Neuronal stem cell (in vitro differentiated cells): ENCODE measurements at places on chromosomes 11 and 22.

GRCh38 chr11:102946237-102946636, 9.3 kb downstream of the MMP13 start:
- no peak overlapping the region for H3K27ac ChIP-seq
- no peaks in the 10 kb centered on the region for H3K36me3 ChIP-seq
- no peak overlapping the region for H3K4me3 ChIP-seq
- H3K27me3 ChIP-seq, result no peaks in the 10 kb centered on the region
- no peaks in the 10 kb centered on the region for H3K4me1 ChIP-seq
- no peak for DNase-seq

GRCh38 chr11:128692753-128693415, 988 bp upstream of the FLI1 start:
- peaks cover 98% of the 10 kb centered on the region for H3K27me3 ChIP-seq
- DNase-seq, result no peak
- H3K4me3 ChIP-seq, result peak overlapping the region; percentile 52
- no peaks in the 10 kb centered on the region for H3K36me3 ChIP-seq
- H3K27ac ChIP-seq, result no peak overlapping the region

GRCh38 chr11:13324709-13325108, 47.1 kb downstream of the BMAL1 start:
- H3K27ac ChIP-seq, result no peak overlapping the region
- H3K27me3 ChIP-seq, result no peaks in the 10 kb centered on the region
- no peaks in the 10 kb centered on the region for H3K36me3 ChIP-seq
- no peak for DNase-seq
- no peak overlapping the region for H3K4me3 ChIP-seq

DNA sequence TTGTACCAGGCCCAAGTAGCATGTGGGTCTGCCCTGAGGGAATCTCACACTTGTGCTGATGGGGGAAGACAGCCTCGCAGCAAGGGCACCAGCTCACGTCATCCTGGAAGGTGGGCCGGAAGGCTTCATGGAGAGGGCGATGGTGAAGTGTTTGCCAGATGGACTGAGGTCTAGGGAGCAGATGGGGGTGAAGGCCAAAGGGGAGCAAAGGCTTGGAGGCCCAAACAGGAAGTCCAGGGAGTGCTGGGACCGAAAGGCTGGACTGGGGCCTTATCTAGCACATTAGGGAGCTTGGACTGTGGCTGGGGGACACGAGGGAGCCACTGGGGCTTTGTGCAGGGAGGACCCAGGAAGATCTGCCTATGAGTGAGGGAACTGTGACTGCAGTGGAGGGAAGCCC, 1.2 kb upstream of the TNFRSF13C start:
- peaks cover 29% of the 10 kb centered on the region for H3K27me3 ChIP-seq
- DNase-seq, result no peak
- no peak overlapping the region for H3K27ac ChIP-seq
- peaks cover 2% of the 10 kb centered on the region for H3K36me3 ChIP-seq
- peaks cover 24% of the 10 kb centered on the region for H3K4me1 ChIP-seq

DNA sequence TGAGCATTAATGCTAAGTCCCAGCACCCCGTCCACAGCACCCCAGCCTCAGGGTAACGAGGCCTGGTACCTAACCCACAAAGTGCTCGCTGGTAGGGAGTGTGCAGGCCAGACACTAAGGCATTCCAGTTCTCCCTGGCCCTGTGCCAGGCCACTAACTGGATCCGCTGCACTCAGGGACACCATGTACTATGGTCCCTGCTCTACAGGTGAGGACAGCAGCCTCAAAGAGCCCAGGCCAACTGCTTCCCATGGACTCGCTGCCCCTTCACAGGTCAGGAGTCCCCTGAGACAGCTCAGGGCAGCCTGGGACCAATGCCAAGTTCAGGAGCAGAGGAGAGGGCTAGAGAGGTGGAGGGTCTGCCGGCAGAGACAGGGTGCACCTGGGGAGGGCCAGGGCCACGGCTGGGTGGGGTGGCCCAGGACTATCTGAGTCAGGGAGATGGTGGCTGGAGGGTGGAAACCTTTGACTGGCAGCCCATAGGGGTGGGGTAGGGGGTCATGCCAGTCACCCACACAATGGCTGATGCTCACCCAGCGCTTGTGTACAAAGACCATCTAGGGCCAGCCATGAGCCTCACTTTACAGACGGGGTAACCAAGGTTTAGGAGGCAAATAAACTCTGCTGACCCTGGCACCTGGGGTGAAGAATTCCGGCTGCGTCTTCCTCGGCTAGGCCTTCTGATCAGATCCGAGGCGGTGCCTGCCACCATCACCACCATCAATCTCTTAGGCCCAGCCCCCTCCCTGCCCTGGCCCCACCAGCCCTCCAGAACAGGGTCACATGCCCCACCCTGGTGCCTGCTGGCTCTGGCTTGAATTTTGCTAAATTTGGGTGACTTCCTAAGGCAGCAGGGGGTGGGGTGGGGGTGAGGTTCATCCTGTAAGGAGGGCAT, 5.6 kb downstream of the OSBPL5 start:
- DNase-seq, result no peak
- H3K27ac ChIP-seq, result peak overlapping the region; percentile 80
- H3K4me3 ChIP-seq, result peak overlapping the region; percentile 52

GRCh38 chr11:126172596-126173038, 38.8 kb downstream of the RPUSD4 start:
- no peak for DNase-seq
- no peaks in the 10 kb centered on the region for H3K27me3 ChIP-seq
- H3K4me1 ChIP-seq, result no peaks in the 10 kb centered on the region
- no peaks in the 10 kb centered on the region for H3K36me3 ChIP-seq
- no peak overlapping the region for H3K4me3 ChIP-seq

- DNase-seq, result no peak
- H3K36me3 ChIP-seq, result no peaks in the 10 kb centered on the region
- H3K27me3 ChIP-seq, result no peaks in the 10 kb centered on the region
- H3K4me3 ChIP-seq, result peak overlapping the region; percentile 2
- no peak overlapping the region for H3K27ac ChIP-seq
Observed at GRCh38 chr22:44291265-44291664, 21.5 kb downstream of the SHISAL1 start.

GRCh38 chr11:125020342-125020741, 42.8 kb upstream of the SLC37A2 start:
- H3K36me3 ChIP-seq, result no peaks in the 10 kb centered on the region
- H3K27me3 ChIP-seq, result no peaks in the 10 kb centered on the region
- H3K27ac ChIP-seq, result no peak overlapping the region
- no peak for DNase-seq
- no peak overlapping the region for H3K4me3 ChIP-seq

- H3K36me3 ChIP-seq, result no peaks in the 10 kb centered on the region
- peak; percentile 71 for DNase-seq
- H3K4me3 ChIP-seq, result no peak overlapping the region
- H3K4me1 ChIP-seq, result no peaks in the 10 kb centered on the region
Observed at GRCh38 chr11:104254347-104254746, 90.4 kb upstream of the PDGFD start.

DNA sequence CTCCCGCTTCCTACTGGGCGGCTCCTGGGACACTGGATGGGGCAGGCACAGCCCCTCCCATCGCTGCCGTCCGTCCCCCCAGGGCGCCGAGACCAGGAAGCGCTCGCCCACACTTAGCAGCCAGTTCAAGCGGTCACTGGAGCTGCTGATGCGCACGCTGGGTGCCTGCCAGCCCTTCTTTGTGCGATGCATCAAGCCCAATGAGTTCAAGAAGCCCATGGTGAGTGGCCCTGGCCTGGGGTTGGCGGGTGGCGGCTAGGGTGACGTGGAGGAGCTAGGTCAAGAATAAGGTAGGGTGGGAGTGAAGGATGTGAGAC, 44.6 kb downstream of the MYO7A start:
- peaks cover 39% of the 10 kb centered on the region for H3K4me1 ChIP-seq
- no peaks in the 10 kb centered on the region for H3K27me3 ChIP-seq
- no peak overlapping the region for H3K27ac ChIP-seq
- H3K4me3 ChIP-seq, result no peak overlapping the region

- no peak overlapping the region for H3K27ac ChIP-seq
- H3K27me3 ChIP-seq, result no peaks in the 10 kb centered on the region
- H3K4me1 ChIP-seq, result no peaks in the 10 kb centered on the region
- H3K36me3 ChIP-seq, result no peaks in the 10 kb centered on the region
Observed at GRCh38 chr22:44537015-44537414, 39.0 kb upstream of the RTL6 start.

- H3K36me3 ChIP-seq, result no peaks in the 10 kb centered on the region
- H3K4me1 ChIP-seq, result peaks cover 2% of the 10 kb centered on the region
- H3K4me3 ChIP-seq, result no peak overlapping the region
- no peaks in the 10 kb centered on the region for H3K27me3 ChIP-seq
Observed at GRCh38 chr11:72363112-72363511, 71.2 kb downstream of the CLPB start.

- H3K4me1 ChIP-seq, result peaks cover 6% of the 10 kb centered on the region
- H3K27me3 ChIP-seq, result no peaks in the 10 kb centered on the region
- H3K36me3 ChIP-seq, result no peaks in the 10 kb centered on the region
- DNase-seq, result no peak
Observed at GRCh38 chr11:121393855-121394254, 58.3 kb upstream of the SORL1 start.

DNA sequence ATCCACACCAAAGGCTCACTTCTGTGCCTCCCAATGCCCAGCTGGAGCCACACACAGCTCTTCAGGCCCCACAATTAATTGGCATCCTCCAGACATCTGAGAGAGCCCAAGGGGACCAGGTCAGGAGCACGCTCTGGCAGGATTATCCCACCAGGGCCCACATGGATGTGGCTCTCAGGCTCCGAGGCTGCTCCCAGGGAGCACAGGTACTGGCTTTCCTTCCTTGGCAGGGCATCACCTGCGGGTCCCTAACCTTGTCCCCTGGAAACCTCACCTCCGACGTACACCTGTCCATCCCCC, 54.3 kb downstream of the CD6 start:
- no peak overlapping the region for H3K27ac ChIP-seq
- no peaks in the 10 kb centered on the region for H3K27me3 ChIP-seq
- no peak overlapping the region for H3K4me3 ChIP-seq

- DNase-seq, result no peak
- H3K4me1 ChIP-seq, result no peaks in the 10 kb centered on the region
- H3K4me3 ChIP-seq, result no peak overlapping the region
- no peaks in the 10 kb centered on the region for H3K36me3 ChIP-seq
- H3K27ac ChIP-seq, result no peak overlapping the region
- H3K27me3 ChIP-seq, result no peaks in the 10 kb centered on the region
Observed at GRCh38 chr11:69883292-69884255, 64.4 kb upstream of the FGF3 start.

DNA sequence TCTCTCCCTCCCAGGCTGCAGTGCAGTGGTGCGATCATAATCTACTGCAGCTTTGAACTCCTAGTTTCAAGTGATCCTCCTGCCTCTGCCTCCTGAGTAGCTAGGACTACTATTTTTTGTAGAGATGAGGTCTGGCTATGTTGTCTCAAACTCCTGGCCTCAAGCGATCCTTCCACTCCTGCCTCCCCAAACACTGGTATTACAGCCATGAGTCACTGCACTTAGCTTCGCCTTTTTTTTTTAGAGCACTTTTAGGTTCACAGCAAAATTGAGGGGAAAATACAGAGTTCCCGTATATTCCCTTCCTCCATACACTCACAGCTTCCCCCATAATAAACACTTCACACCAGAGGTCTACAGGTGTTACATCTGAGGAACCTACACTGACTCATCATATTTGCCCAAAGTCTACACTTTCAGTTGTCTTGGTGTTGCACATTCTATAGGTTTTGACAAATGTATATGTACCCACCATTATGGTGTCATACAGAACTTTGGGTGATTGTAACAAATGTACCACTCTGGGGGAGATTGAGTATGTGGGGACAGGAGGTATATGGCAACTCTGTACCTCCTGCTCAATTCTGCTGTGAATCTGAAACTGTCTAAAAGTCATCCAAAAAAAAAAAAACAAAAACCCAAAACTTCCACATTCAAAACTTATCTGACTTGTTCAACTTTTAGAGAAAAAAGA, 11.3 kb upstream of the SLC37A4 start:
- H3K4me1 ChIP-seq, result peaks cover 4% of the 10 kb centered on the region
- no peak for DNase-seq
- no peak overlapping the region for H3K27ac ChIP-seq
- H3K36me3 ChIP-seq, result peaks cover 17% of the 10 kb centered on the region
- no peak overlapping the region for H3K4me3 ChIP-seq
- H3K27me3 ChIP-seq, result no peaks in the 10 kb centered on the region

- H3K27me3 ChIP-seq, result no peaks in the 10 kb centered on the region
- no peaks in the 10 kb centered on the region for H3K36me3 ChIP-seq
- DNase-seq, result no peak
- no peaks in the 10 kb centered on the region for H3K4me1 ChIP-seq
- no peak overlapping the region for H3K27ac ChIP-seq
- no peak overlapping the region for H3K4me3 ChIP-seq
Observed at GRCh38 chr11:45030778-45031177, 80.1 kb upstream of the TP53I11 start.

- peaks cover 4% of the 10 kb centered on the region for H3K4me1 ChIP-seq
- peaks cover 19% of the 10 kb centered on the region for H3K27me3 ChIP-seq
- DNase-seq, result peak; percentile 69
- H3K4me3 ChIP-seq, result no peak overlapping the region
- no peak overlapping the region for H3K27ac ChIP-seq
- H3K36me3 ChIP-seq, result no peaks in the 10 kb centered on the region
Observed at GRCh38 chr11:123261345-123262106, 66.5 kb upstream of the CLMP start.

- H3K27me3 ChIP-seq, result no peaks in the 10 kb centered on the region
- peaks cover 9% of the 10 kb centered on the region for H3K4me1 ChIP-seq
- H3K4me3 ChIP-seq, result no peak overlapping the region
- H3K27ac ChIP-seq, result no peak overlapping the region
Observed at GRCh38 chr11:84865257-84865656, 761.9 kb downstream of the DLG2 start.

DNA sequence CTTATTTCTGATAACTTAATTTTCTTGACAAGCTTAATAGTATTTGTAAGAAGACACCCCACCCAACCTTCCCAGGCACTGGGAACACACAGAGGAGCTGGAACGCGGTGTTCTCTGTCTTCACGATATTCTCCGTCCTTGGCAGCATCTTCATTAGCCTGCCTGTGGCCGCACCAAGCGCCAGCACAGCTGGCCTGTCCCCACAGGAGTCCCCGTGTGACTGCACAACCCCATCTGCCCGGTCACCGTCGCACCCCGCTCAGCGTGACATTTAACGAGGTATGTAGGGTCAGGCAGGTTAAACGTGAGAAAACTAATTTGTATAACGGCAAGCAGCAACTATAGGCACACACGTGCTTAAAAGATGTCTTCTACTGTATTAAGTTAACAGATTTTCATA, 293.3 kb downstream of the BRD1 start:
- H3K4me1 ChIP-seq, result peaks cover 5% of the 10 kb centered on the region
- no peak for DNase-seq
- no peaks in the 10 kb centered on the region for H3K36me3 ChIP-seq

GRCh38 chr11:66139817-66140404, 69.8 kb downstream of the PACS1 start:
- H3K4me3 ChIP-seq, result no peak overlapping the region
- no peak for DNase-seq
- H3K36me3 ChIP-seq, result no peaks in the 10 kb centered on the region
- H3K4me1 ChIP-seq, result no peaks in the 10 kb centered on the region
- H3K27ac ChIP-seq, result no peak overlapping the region

- no peak for DNase-seq
- H3K27ac ChIP-seq, result no peak overlapping the region
- H3K4me1 ChIP-seq, result peaks cover 11% of the 10 kb centered on the region
- H3K4me3 ChIP-seq, result no peak overlapping the region
- H3K27me3 ChIP-seq, result no peaks in the 10 kb centered on the region
Observed at GRCh38 chr22:43819931-43820640, 8.0 kb upstream of the EFCAB6 start.
